ENCODE measurements at places on chromosomes 4 and X. TPM values are rescaled to one million over a fixed set of nuclear protein-coding genes. Genes with fewer than 3 reads are reported as not detected.

TCEAL3 gene
- 21.2 TPM for total RNA-seq

SYP gene
- 3.2 TPM for total RNA-seq

PDLIM3 gene
- total RNA-seq = not detected

PNMA6F gene
- not detected for total RNA-seq

CCDC149 gene
- 2.1 TPM for total RNA-seq

FGD1 gene
- total RNA-seq = 8.2 TPM

FREM3 gene
- total RNA-seq = not detected

GAB3 gene
- 0.70 TPM for total RNA-seq

GPR34 gene
- total RNA-seq = not detected

NHS gene
- 4.3 TPM for total RNA-seq

VCX3A gene
- not detected for total RNA-seq

SH3D19 gene
- total RNA-seq = 25.3 TPM

SSX4 gene
- total RNA-seq = not detected

IL15 gene
- total RNA-seq = 12.0 TPM

NONO gene
- 405 TPM for total RNA-seq

CXCR3 gene
- total RNA-seq = 0.15 TPM

AADAT gene
- 9.1 TPM for total RNA-seq

GAGE12J gene
- total RNA-seq = not detected

MAGEA10 gene
- not detected for total RNA-seq

CLDN22 gene
- not detected for total RNA-seq

P2RY8 gene
- total RNA-seq = not detected

FGFR3 gene
- 2.3 TPM for total RNA-seq

TAF1 gene
- total RNA-seq = 19.0 TPM

CHST7 gene
- total RNA-seq = 20.7 TPM

WDR17 gene
- 2.2 TPM for total RNA-seq

LGI2 gene
- 0.06 TPM for total RNA-seq

PDZD4 gene
- total RNA-seq = 3.6 TPM

TMEM255A gene
- total RNA-seq = 0.11 TPM

TTC29 gene
- total RNA-seq = not detected

CLTRN gene
- 0.97 TPM for total RNA-seq

AGTR2 gene
- total RNA-seq = not detected

CCSER1 gene
- total RNA-seq = not detected

SHOX gene
- total RNA-seq = not detected

AKAP4 gene
- total RNA-seq = not detected

Measured in A549 treated with ZK216348 at 1 μM for 4 hours (cell line).